Neural crest cell (in vitro differentiated cells): ENCODE measurements at places on chromosomes 2 and 18. TPM values are rescaled to one million over a fixed set of nuclear protein-coding genes. Genes with fewer than 3 reads are reported as not detected.

GRCh38 chr2:196597531-196597930, 42.0 kb upstream of the CCDC150 start:
- no peak for DNase-seq

DNA sequence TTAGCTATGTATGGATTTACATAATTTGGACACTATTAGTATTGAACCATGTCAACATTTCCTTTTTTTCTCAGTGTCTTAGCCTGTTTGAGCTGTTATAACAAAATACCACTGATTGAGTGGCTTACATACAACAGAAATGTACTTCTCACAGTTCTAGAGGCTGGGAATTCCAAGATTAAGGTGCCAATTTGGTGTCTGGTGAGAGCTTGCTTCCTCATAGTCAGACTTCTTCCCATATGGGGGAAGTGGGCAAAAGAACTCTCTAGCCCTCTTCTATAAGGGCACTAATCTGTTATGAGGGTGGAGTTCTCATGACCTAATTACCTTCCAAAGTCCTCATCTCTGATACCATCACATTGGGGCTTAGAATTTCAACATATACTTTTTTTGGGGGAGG, 12.6 kb downstream of the ZNF804A start:
- no peak for DNase-seq

- no peak for DNase-seq
These were observed 112.5 kb upstream of the ARHGAP28 start for GRCh38 chr18:6616981-6617380.

DNA sequence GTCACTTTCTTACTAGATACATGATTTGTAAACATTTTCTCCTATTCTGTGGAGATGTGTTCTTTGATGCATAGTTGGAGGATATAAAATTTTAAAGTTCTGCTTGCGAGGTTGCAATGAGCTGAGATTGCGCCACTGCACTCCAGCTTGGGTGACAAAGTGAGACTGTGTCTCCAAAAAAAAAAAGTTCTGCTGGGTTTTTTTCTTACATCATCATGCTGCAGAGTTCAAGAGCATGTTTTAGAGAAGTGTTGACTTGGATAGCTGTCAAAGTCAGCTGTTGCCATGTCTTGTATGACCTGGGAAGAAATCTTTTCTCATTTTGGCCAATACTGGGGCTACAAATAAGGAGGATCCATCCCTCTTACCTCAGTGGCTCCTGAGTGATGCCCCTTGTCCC, 71.3 kb downstream of the UGGT1 start:
- no peak for DNase-seq

- no peak for DNase-seq
These were observed 84.3 kb downstream of the FANCL start for GRCh38 chr2:58156780-58157179.

- DNase-seq, result no peak
These were observed 156.1 kb downstream of the GREB1L start for GRCh38 chr18:21398121-21398520.

DNA sequence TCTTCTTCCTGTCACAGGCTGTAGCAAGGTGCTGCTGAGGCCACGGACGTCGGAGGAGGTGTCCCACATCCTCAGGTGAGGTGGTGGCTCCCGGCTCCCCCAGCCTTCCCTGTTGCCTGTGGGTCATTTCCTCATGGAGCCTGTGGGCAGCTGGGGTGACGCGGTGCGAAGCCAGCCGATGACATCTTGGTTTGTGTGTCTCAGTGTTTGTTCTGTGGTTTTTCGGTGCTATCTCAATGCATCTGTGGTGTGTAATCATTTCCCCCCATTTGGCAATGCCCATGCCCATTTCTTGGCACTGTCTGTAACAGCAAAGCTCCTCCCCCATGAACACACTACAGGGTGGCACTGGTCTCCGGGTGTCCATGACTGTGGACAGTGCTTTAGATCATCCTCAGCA, 6.6 kb downstream of the D2HGDH start:
- no peak for DNase-seq

GRCh38 chr2:114010001-114010400, 120.1 kb downstream of the ACTR3 start:
- no peak for DNase-seq

DNA sequence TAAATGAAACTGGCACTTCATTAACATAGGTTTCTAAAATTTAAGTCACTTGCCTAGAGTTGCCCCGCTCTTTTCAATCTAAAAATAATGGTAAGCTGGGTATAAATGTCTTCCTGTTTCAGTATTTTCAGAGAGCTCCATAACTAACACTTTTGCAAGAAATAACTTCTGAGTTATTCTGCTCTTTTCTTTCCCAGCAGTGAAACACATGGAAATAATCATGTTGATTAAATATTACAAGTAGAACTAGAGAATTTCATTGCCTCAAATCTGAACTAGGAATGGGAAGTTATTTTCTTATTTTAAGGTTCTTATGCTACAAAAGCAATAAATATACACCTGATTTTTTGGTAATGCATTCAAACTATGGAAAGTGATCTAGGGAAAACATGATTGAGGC, 257.4 kb downstream of the IKZF2 start:
- no peak for DNase-seq

DNA sequence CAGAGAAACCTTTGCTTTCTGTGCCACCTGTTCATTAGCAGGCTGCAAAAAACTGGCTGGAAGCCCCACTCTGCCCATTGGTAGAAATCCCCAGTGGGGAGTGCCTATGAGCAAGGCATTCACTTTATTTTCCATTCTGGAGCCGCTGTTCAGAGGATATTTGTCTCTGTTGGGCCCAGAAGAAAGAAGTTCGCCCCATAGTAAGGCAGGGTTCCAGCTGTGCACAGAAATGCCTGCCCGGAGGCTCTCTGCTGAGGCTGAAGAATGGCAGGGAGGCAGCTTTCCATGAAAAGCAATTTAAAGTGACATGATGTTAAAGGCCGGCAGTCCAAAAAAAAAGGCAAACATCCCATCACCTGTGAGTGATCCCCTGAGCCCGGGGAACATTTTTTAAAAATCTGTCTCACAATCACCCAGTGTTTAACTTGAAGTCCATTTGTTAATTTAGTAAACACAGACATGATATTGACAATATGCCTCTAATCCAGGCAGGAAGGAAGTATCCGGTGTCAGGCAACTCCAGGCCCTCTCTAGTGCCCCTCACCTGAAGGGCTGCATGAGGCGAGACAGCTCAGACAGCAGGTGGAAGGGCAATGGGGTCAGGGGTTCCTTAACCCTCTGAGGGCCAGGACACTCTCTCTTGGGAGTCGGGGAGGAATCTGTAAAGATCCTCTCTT, 265.1 kb upstream of the SIX2 start:
- DNase-seq, result no peak

GRCh38 chr2:181223234-181223633, 234.0 kb upstream of the ITGA4 start:
- DNase-seq, result no peak

- DNase-seq, result no peak
These were observed 204.0 kb upstream of the ID2 start for GRCh38 chr2:8477552-8478470.

DNA sequence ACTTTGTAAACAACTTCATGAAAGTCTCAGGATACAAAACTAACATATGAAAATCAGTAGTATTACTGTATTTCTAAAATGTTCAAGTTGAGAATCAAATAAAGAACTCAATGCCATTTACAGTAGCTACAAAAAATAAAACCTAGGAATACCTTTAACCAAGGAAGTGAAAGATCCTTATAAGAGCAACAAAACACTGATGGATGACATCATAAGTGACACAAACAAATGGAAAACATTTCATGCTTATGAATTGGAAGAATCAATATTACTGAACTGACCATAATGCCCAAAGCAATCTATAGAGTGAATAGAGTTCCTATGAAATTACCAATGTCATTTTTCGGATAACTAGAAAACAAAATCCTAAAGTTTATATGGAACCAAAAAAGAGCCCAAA, 1038.1 kb downstream of the SUCLG1 start:
- no peak for DNase-seq

DNA sequence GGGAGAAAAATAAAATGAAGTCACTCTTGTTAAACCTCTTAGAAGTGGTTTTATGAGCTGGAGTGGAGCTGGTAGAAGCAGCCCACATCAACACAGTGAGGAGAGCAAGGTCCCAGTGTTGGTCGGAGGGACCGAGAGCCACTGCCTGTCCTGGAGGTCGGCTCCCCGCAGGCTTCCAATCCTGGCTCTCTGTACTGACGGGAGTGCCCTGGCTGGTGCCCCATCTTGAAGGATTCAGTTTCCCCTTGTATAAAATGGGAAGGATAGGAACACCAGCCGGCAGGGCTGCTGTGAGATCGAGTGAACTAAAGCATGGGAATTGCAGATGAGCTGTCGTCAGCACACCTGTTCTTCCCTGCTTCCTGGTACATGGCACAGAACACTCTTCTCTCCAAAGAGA, 104.3 kb upstream of the ID2 start:
- no peak for DNase-seq

GRCh38 chr2:226383461-226383860, 416.2 kb downstream of the IRS1 start:
- DNase-seq, result no peak

DNA sequence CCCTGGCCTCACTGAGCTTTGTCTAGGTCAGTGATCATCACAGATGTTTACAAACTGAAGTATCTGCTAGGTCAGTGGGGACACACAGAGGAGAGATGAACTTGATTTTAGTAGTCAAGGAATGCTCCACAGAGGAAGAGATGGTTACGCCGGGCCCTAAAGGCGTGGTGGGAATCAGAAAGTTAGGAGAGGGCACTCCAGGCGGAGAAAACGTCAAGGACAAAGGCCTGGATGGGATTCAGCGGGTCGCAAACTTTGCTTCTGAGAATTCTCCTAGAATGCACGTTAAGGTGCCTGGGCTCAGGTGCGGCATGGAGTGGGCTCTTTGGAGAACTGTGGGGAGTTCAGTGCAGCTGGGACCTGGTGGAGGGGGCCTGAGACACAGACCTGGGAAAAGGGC, 78.8 kb downstream of the TMEM17 start:
- DNase-seq, result no peak

- DNase-seq, result no peak
These were observed 1.3 kb upstream of the TOGARAM2 start for GRCh38 chr2:28979576-28980366.

- no peak for DNase-seq
These were observed 348.7 kb upstream of the HS6ST1 start for GRCh38 chr2:128667391-128667790.

DNA sequence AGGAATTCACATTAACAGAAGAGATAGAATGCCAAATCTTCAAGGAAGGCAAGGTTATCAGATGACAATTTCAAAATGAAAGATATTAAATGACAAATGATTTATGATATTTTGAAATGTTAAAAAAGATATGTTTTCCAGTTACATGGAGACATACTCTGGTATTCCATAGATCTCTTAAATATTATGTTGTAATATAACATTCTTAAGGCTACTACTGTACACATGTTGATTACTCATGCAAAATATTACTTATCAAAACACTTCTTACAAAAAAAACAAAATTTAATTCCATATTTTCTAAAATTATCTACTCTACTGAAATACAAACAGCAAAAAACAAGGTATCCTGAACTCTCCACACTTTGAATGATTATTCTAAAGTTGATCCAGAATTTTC, 22.9 kb downstream of the RTTN start:
- DNase-seq, result no peak

GRCh38 chr2:352696-353095, 64.8 kb upstream of the ALKAL2 start:
- DNase-seq, result no peak

- no peak for DNase-seq
These were observed 79.3 kb downstream of the CLHC1 start for GRCh38 chr2:55152475-55153412.

DNA sequence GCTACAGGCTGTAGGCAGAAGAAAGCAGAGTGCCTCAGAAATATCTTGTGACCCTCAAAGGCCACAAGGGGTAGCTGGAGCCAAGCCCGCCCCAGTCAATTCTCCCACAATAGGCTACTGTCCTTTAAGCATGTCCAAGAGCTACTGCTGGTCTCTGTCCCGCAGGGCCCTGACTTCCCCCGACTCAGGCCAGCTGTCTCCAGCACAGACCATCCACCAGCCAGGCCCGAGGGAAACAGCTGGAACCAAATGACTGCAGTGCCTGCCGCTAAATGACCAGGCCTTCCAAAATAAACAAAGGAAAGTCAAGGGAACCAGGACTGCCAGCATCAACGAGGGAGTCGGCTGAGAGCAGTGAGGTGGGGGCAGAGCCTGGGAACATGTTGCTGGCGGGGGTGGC, 36.7 kb downstream of the MCFD2 start:
- DNase-seq, result peak; percentile 48

HNMT gene
- 5.2 and 5.5 TPM in 2 replicates for total RNA-seq

FSIP2 gene
- total RNA-seq, result 8.0 and 10.1 TPM in 2 replicates

REG3G gene
- total RNA-seq, result not detected in 2 replicates

FECH gene
- total RNA-seq, result 16.9 and 17.9 TPM in 2 replicates

LRATD1 gene
- total RNA-seq, result 3.0 and 3.6 TPM in 2 replicates

SDC1 gene
- 81.0 and 85.4 TPM in 2 replicates for total RNA-seq

LYPD6 gene
- 7.1 and 7.3 TPM in 2 replicates for total RNA-seq

AQP4 gene
- not detected in 2 replicates for total RNA-seq

KIAA2012 gene
- 0.07 and 0.34 TPM in 2 replicates for total RNA-seq

MDH1B gene
- 2.0 and 4.6 TPM in 2 replicates for total RNA-seq

COL4A3 gene
- not detected in 2 replicates for total RNA-seq

MAB21L4 gene
- not detected in 2 replicates for total RNA-seq

IGFBP2 gene
- 365 and 366 TPM in 2 replicates for total RNA-seq

MSTN gene
- total RNA-seq, result 0.35 and 0.36 TPM in 2 replicates
